ENCODE measurements at places on chromosomes 5 and 9.
A peak's percentile ranks its signal among the peaks of the same experiment; 100 is the strongest.

DNA sequence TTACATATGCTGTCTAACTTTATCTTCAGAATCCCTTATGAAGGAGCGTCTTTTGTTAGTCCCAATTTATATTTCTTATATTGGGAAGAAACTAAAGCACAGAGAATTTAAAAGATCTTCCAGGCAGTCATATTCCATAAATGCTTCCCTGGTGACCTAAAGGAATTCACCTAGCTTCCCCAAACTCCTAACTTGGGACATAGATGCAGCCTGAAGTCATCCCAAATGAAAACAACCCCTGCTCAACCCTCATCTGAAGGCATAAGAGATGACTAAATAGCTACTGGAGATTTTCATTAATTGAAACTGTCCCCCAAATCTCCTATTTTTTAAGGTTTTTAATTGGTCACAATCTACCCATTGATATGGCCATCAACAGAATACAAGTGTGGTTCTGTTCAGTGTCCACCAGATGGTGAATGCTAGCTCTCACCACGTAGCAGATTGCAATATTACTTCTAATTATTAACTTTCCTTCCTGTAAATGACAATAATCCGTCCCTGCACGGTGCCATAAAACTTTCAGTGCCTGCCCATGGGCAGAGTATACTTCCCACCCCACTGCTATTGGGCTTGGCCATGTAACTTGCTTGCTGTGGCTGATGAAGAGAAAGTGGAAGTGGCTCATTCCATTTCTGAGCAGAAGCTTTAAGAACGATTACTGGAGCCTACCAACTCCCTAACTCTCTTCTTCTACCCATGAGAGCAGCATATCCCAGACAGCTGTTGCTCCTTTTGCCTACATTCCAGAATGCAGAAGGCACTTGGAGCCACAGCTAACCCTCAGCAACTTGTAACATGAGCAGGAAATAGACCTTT lies 18.7 kb downstream of the PRUNE2 start:
- no peak for DNase-seq

- DNase-seq: no peak
Measured at GRCh38 chr9:72596451-72597180, 75.2 kb downstream of the TMC1 start.

DNA sequence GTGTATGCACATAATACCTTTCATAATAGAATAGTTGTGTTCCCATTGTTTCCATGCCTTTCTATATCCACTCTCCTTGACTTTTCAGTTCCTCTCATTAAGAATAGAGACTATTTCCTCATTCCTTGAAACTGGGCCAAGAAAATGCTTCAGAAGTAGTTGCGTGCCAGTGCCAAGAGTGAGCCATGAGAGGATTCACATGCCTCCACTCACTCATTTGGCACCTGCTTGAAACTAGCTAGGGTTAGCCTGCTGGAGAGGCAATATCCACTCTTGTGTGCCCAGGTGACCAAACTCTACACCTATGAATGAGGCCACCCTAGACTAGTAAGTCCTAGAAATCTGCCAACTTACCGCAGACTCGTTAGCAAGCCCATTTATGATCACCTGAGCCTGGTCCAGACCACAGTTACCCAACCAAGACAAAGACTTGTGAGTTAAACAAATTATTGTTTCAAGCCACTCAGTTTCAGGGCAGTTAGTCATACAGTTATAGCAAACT lies 276.3 kb downstream of the EPB41L4A start:
- DNase-seq: no peak

GRCh38 chr9:136103651-136104487 lies 8.8 kb upstream of the NACC2 start:
- no peak for DNase-seq

DNA sequence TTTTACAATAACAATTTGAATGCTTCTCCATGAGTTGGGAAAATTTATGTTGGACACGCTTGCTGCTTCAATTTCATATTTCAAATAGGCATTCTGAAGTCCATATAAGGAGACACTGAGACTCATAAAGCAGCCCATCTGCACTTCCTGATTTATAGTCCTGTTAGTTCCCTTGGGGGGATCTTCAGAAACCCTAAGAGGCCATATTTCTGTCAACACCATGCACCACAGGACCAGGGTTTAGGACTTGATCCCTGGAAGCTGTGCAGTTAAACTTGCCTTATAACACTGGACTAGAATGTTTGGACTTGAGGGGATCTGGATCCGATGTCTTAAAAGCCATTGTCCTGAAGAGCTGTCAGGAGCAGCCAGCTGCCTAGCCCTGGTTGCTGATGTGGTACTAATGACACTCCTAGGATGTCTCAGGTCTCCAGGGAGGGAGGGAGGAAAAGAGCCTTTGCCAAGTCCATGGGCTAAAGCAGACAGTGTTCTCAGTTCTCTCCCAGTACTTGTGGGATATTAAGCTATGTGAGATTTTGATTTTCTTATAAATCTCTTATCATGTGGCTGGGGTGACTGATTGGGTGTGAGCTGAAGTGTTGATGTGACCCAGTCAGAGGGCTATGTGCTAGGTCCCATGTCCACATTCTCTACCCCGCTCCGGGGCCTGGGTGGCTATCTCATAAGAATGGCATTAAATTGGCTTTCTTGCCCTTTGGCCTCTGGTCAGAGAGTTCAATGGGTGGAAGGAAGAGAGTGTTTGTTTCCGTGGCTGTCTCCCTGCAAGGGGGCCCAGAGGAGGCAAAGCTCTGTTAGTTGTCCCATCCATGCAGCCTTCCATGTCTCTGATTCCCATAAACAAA lies 399.8 kb downstream of the OSTF1 start:
- no peak for DNase-seq

DNA sequence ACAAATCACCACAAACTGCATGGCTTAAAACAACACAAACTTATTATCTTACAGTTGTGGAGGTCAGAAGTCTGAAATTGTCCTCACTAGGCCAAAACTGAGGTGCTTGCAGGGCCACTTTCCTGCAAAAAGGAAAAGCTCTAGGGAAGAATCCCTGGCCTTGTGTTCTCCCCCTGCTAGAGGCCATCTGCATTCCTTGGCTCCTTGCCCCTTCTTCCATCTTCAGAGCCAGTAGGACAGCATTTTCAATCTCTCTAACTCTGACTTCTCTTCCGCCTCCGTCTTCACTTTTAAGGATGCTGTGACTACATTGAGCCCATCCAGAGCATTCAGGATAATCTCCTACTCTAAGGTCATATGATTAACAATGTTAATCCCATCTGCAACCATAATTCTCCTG lies 236.6 kb downstream of the CDK5RAP2 start:
- no peak for DNase-seq

DNA sequence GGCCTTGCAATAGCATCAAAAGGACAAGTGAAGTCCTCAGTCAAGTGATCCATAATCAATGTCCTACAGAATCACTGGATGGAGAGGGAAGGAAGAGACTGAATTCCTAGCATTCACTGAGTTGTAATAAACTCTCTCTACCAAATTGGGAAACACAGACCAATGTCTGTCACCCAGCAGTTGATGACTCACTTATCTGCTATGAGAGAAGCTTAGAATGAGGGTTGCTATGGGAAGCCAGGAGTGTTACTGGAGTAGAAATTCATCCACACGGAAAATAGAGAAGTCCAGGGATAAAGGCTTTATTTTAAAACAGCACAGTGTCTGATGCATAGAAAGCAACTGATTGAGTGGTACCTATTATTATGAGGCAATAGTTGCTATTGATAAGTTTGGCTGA lies 407.4 kb downstream of the BRINP1 start:
- peak; percentile 1 for DNase-seq

DNA sequence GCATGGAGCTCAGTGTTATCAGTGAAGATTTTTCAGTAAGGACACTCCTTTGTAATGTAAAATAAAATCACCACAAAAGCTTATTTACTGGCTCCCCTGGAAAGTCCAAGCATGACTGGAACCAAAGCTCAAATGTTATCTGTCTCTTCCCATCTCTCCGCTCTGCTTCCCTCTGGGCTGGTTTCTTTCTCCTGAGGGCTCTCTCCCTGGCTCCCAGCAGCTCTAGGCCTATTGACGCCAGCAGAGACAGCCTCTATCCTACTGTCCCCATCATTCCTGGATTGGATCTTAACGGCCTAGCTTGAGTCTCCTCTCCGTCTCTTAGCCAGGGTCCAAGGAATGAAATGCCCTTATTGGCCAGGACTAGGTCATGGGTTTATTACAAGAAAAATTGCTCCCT lies 86.1 kb downstream of the TMEM167A start:
- no peak for DNase-seq

- no peak for DNase-seq
Measured at GRCh38 chr5:112388739-112389138, 30.3 kb downstream of the EPB41L4A start.

DNA sequence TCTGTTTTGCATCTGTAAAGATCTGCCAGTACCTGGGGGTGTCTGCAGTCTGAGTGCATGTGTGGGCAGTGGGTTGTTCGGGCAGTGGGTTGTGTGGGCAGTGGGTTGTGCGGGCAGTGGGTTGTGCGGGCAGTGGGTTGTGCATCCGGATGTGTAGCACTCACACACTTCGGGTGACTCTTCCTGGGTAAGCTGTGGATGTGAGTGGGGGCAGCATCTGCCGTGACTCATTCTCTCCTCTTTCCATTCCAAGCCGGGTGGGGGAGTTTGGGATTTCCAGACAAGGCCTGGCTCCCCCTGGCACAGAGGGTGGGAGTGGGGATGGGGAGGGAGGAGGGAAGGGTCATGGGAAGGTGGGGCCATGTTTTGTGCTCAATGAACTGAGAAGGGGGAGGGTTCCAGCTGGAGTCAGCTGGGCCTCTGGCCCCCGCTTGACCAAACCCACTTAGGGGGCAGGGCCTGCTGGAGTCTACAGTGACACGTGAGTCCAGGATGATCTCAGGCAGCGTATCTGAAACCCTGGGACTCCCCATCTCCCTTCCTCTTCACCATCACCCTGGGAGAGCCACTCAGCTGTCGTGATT lies 8.3 kb downstream of the CRB2 start:
- DNase-seq: no peak

DNA sequence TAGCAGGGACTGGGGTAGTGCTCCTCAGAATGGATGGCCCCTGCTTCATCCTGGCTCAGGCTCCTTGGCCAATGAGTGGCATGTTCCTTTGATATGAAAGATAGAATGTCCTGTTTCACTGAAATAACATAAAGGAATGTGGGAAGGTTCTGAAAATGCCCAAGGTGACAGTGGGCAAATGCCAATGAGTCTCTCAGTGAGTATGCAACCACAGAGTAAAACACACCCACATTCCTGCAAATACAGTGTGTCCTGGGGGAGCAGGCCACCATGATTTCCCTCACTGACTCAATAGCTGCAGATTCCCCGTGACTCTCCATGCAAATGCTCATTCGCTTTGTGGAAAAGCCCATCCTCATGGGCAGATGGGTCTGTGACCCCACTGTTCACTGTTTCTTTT lies 36.4 kb downstream of the ZNF366 start:
- DNase-seq: peak; percentile 52

GRCh38 chr5:158591301-158591863 lies 508.3 kb downstream of the EBF1 start:
- DNase-seq: no peak

DNA sequence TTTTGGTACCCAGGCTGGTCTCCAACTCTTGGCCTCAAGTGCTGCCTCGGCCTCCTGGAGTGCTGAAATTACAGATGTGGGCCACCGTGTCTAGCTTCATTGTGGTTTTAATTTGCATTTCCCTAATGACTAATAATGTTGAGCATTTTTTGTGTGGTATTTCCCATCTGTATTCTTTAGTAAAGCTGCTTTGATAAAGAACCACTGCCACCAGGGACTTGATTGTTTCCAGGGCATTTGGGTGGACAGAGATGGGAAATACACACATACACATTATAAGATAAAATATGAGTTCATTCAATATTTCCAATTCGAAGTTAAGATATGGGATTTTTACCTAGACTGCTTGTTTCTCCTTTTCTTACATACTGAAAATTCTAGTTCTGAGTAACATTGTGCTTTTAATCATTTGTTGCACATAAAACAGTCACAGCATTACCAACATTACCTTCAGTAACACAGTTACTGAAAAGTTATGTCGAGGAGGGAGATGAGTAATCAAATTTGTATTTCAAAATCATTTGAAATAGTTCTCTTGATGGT lies 28.9 kb downstream of the HABP4 start:
- DNase-seq: no peak

GRCh38 chr9:99294850-99295461 lies 72.9 kb downstream of the SEC61B start:
- peak; percentile 2 for DNase-seq

DNA sequence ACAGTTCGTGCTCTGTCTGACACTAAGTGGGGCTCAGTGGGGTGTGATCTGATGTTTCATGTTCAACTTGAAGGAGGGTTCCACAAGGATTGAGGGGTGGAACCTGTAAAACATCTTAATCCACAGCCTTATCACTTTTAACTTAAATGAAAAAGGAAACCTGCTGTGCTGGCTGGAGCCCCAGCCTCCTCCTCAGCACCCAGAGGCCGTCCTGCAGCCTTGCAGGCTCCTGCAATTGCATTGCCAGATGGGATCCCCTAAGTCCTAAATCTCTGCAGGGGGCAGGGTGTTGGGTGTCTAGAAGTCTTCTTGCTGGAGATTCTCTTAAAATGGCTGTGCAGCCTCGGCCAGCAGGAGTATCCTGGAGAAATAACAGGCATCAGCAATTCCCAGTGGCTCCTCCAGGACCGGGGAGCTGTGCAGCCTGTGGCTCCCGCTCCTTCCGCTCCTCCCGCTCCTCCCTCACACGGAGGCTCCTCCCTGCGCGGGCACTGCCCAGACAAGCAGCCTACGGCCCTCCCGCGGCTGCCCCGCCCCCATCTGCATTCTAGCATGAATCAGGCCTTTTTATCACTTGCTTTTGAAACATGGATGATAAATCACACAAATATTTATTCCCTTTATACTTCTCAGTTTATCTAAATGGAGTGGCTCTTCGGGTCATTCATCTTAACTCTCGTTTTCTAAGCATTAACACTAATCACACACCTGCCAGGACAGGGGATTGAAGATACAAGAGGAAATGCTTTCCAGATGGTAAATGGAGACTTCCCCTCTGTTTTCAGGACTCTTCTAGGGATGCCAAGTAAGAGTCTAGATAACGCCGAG lies 131.0 kb downstream of the ADAMTS16 start:
- peak; percentile 96 for DNase-seq

GRCh38 chr9:94921656-94922055 lies 195.2 kb downstream of the AOPEP start:
- no peak for DNase-seq

DNA sequence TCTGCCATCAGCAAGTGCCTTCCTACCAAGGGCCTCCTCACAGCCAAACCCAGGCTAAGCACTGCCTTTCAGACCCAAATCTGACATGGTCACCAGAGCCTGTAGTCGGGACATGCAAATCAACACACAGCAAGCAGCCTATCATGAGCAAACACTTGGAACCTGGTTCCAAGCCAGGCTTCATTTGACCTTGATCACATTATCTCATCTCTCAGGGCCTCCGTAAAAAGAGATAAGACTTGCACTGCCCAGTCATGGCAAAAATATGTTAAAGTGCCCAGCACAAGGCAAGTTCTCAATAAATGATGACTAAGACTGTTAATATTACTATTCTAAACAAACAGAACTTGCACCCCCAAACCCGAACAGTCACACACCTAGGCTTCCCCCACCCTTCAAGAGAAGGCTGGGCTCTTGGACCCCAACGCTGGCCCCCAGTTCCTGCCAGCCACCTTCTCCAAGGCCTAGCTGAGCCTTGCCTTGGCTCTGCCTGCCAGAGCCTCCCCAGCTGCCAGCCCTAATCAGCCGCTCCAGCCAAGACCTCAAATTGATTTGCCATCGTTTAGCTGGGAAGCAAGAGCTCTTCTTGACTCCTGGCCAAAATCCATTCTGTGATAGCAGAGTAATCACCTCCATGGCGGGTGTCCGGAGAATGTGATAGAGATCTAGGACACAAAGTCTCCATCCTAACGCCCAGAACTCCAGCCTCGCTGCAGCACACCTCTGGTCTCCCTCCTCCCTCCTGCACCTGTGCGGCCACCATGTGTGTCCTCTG lies 18.7 kb downstream of the CPLX2 start:
- no peak for DNase-seq

GRCh38 chr5:133866160-133866902 lies 102.1 kb downstream of the C5orf15 start:
- DNase-seq: no peak

Data from HTR-8/SVneo (cell line).